ENCODE measurements at places on chromosomes 1 and 21. TPM values are rescaled to one million over a fixed set of nuclear protein-coding genes. Genes with fewer than 3 reads are reported as not detected.

Gene ZMYND12
- polyA plus RNA-seq: 3.9 TPM

Gene SH2D1B
- 0.14 TPM for polyA plus RNA-seq

Gene TEKT2
- polyA plus RNA-seq: 10.6 TPM

Gene APCS
- polyA plus RNA-seq: not detected

Gene KRTAP11-1
- polyA plus RNA-seq: not detected

Gene KLHL20
- polyA plus RNA-seq: 20.3 TPM

Gene PRAMEF6
- polyA plus RNA-seq: not detected

Gene MMP23B
- polyA plus RNA-seq: 19.1 TPM

Gene SLC44A3
- 80.3 TPM for polyA plus RNA-seq

Measured in right renal pelvis (tissue), 4 donors.